AG10803 (cell line): ENCODE measurements at places on chromosomes 12 and 14.

DNA sequence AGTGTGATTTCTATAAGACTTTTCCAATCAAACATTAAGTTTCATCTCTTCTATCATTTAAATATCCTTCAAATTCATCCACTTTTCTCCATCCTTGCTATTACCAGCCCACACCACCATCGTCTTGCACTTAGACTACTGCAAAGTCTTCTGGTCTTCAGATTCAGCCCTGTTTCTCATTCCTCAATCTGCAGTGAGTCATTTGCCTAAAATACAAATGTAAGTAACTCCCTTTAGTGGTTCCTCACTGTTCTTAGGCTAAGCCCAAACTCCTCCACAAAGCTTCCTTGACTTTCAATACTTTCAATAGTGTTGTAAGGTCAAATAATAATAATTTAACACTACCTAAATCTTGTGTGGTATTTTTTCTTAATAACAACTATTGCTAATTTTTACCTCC is 83.3 kb downstream of the PLEKHG7 start:
- DNase-seq, result peak; percentile 61

DNA sequence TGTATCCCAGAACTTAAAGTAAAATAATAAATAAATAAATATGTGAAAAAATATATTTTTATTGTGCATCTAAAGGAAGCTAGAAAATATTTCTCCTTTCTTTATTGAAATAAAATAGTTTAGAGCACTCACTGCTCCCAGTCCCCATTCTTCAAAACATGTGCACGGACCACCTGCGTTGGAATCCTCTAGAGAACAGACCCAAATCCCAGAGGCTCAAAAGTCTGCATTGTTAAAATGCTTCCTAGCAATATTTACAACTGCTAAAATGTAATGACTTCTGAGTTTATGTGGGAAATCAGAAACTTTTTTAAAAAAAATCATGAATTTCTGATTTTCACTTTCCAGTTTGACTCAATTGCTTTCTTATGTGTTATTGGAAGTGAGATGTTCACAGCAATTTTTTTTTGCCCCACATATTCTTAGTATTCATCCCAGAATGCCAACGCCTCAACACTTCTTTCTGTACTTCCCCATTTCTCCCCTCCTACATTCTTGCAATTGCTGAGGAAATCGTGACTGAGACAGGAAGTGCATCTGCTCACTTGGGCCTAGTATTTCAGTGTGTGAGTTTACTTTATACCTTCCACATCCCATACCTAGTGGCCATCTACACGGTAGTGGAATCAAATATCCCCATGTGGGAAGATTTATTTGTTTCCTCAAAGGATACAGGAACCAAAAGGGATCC is 116.0 kb upstream of the FLRT2 start:
- DNase-seq, result peak; percentile 12

- DNase-seq, result no peak
Observed at GRCh38 chr12:41959271-41959670, 185.4 kb downstream of the GXYLT1 start.

- no peak for DNase-seq
Observed at GRCh38 chr12:64891629-64892028, 67.2 kb downstream of the TBC1D30 start.

GRCh38 chr12:65823513-65824375 is 539 bp upstream of the HMGA2 start:
- DNase-seq, result no peak

GRCh38 chr14:38199739-38200138 is 8.0 kb upstream of the SSTR1 start:
- peak; percentile 43 for DNase-seq

DNA sequence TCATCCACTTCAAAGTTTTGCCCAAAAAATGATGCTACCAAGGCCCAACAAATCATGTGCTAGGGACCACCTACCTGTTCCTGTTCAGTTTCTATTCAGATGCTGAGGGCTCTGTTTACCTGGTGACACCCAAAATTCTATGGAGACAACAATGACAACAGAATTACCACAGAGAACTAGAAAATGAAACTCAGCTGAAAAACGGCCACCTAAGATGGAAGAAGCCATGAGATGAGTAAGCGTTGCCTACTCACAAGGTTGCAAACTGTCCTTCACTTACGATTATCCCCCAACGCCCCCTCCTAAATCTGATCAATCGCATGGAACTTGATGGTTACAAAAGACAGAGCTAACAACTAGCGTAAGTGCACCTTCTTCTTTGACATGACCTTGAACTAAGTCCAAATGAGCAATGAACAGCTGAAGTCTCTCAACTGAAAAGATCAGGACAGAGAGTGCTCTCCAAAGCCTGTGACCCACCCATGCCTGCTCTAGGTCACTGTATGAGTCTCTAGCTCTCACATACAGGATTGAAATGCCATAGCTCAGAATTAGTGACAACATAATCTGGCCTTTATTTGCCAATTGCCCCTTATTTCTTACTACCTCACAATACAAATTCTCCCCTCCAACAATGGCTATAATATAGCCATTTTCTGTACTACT is at the start of gene RNASE11:
Gene RNASE11 (minus strand): TSS at position 513 of the 666 bp plus-strand sequence.
- DNase-seq, result no peak

DNA sequence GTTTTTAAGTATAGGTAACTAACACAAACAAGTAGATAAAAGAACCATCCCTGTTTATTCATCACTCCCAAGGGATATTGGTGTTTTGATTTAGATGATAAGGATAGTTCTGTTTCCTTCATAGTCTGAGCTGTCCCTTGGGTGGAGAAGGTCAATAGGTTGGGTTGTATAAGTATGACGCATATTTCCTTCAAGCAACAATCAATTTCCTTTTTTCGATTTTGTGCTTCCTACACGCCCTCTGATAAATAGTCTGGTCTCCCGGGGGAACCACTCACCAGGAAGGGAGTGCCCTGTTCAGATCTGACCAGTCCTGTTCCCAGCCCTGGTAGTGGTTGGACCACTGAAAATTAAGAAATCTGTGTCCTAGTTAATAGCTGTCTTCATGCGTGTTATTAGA is 378.8 kb upstream of the FAR2 start:
- no peak for DNase-seq

DNA sequence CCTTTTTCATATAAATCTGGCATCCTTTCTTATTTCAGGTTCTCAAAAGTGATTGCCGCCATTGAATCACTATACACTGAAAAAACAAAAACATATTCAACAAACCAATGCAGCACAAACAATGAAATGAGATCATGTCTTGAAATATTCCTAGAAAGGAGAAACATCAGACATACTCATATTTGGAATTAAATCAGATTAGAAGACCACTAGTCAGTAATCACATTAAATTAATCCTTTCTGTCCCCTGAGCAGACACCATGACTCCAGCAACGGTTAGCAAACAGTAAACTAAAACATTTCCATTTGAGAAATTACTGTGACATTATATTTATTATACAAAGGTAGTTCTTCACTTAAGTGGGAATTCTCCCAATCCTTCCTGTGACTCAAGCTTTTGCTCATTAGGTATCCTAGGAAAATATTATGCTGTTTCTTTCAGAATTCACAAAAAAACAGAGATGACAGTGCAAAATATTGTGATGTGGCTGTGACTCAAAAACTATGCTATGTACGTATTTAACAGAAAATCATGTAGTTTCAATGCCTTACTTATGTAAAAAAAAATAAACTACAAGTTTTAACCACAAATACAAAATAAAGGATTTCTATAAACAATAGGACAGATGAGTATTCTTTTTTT is 29.7 kb downstream of the CPNE8 start:
- DNase-seq, result no peak

- no peak for DNase-seq
Observed at GRCh38 chr14:100155049-100155621, 4.3 kb downstream of the DEGS2 start.

GRCh38 chr14:65804439-65805112 is 392.0 kb downstream of the FUT8 start:
- DNase-seq, result no peak

- DNase-seq, result no peak
Observed at GRCh38 chr12:110339184-110339952, 58.3 kb downstream of the ATP2A2 start.

GRCh38 chr12:51071663-51072062 is 11.7 kb downstream of the CSRNP2 start:
- no peak for DNase-seq

DNA sequence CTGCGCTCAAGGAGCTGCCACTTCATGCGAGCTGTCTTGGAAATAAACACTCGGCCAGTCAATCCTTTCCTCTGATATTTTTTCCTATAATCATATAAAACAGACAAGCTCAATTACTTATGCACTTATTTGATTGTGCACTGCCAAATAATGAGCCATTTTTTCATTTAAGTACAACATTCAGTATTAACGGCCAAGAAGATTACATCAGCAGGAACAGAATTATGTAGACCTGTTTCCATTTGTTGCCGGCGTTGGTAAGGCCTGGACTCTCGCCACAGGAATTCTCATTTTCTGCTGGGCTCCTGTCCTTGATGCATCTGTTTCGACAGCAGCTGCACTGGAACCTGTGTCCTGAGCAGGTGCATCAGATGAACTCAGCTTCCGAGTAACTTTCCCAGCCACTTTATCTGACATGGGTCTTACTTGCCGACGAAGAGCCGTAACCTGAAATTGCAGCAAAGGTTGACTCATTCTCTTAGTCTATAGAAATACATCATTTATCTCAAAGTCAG is 110.2 kb downstream of the KIF21A start:
- DNase-seq, result no peak

DNA sequence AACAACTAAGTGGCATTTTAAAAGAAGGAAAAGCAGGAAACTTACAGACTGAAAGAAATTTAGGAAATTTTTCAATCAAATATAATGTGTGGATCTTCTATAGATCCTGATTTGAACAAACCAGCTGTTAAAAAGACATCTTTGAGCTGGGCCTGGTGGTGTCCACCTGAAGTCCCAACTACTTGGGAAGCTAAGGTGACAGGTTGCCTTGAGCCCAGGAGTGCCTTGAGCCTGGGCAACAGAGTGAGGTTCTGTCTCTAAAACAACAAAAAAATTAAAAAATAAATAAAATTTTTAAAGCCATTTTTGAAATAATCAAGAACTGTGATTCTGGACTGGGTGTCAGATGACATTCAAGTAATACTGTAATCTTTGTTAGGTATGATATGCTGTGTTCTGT is 7.0 kb downstream of the CKAP4 start:
- DNase-seq, result no peak

DNA sequence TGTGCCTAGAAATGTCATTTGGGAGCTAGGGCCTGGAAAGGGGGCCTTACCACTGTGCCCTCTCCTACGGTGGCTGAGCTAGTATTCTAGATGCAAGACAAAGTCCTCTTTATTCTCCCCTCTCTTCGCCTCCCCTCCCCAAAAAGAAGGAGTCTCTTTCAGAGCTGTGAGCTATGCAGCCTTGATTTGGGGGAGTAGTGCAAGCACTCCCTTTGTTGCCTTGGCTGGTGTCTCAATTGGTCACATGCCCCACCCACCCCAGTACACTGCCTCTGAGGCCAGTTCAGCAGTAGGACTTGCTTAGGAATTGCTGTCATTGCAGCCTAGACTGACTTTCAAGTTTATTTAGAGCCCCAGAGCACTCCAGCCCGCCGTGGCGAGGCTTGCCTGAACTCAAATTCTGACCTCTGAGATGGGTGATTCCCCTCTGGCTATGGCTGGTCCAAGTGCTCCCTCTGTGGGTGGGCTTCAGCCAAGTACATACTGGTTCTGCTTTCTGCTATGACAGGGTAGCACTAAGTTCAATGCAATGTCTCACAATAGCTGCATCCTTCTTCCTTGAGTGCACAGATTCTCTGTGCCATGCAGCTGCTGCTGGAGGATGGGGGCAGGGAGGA is 37.0 kb upstream of the FBXO33 start:
- peak; percentile 2 for DNase-seq

GRCh38 chr12:128715485-128715884 is 108.3 kb downstream of the SLC15A4 start:
- no peak for DNase-seq

- no peak for DNase-seq
Observed at GRCh38 chr12:13504736-13505135, 308.2 kb downstream of the EMP1 start.

DNA sequence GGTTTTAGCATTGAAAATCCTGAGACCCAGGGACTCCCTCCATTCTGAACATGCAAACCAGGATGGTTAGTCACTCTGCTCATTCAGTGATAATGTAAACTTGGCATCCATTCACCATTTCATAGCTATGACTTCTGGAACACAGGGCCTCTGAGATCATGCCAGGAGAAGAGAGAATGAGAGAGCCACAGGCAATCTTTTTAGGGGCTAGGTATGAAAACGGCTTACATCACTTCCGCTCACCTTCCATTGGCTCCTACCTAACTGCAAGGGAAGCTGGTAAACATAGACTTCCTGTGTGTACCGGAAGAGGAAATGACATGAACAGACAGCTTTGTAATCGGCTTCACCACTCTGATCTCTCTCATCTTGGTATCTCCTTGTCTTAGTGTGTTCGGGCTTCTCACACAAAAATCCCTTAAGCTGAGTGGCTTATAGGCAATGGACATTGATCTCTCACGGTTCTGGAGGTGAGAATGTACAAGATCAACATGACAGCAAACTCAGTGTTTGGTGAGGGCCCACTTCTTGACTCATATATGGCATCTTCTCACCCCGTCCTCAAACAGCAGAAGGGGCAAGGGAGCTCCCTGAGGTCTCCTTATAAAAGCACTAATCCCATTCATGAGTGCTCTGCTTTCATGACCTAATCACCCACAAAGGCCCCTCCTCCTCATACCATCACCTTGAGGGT is 465.9 kb upstream of the TBX3 start:
- peak; percentile 88 for DNase-seq

DNA sequence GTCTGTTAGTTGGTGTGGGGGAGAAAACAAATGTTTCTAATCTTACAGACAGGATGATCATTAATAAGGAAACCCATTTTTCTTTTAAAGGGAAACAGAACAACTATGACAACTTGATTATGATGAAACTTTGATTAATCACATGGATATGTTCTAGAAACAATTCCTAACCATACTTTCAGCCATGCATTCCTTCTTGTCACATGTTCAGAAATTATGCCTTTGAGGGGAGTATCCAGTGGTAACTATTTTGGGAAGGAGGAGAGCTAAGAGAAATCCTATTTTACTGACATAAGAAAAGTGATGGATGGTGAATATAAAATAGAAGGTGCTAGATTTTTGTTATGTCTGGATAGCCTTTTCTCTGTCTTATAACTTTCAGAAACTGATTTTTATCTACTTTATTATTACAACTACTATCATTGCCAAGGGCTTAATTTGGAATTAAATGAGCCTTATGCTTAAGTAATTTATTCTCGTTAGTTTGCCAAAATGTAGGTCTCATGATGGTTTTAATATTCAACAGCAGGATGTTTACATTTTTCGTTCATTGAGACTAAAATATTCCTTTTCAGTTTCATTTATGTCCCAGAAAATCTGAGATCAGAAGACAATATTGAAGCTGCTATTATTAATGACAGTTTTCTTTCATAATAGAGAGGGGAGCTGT is 200.1 kb downstream of the TMTC2 start:
- peak; percentile 4 for DNase-seq

- DNase-seq, result no peak
Observed at GRCh38 chr14:101373690-101374295, 187.5 kb upstream of the DIO3 start.

GRCh38 chr12:117053050-117053400 is 46.2 kb downstream of the TESC start:
- DNase-seq, result no peak
